ENCODE measurements at places on chromosomes 1 and 21.

DNA sequence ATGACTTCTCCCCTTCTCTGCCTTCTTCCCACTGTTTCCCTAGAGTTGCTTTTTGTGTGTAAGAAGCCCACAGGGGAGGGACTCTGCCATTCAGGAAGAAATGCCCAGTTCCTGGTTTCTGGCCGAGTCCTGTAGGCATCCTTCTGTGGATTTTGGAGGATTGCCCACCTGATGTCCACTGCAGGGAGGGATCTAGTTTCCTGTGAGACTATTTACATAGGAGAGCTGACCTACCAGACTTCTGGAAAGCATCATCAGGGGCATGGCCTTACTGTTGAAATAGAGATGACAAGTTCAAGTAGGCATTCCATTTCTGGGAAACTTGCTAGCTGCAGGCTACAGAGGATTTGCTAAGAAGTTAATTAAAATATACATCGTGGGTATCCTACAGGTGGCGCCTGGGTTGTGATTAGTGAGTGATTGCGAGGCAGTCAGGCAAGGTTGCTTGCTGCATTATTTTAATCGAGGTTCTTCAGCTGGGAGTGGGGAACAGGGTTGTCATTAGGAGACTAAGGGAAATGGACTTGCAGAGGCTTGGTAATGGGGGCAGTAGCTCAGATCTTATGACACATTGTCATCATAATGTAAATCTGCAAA, 148.7 kb downstream of the HHAT start:
- no peak for DNase-seq

GRCh38 chr21:37200641-37201480, 66.3 kb downstream of the VPS26C start:
- DNase-seq, result no peak

- peak; percentile 11 for DNase-seq
Measured at GRCh38 chr1:112636056-112636455, 16.4 kb downstream of the CAPZA1 start.

- DNase-seq, result no peak
Measured at GRCh38 chr1:100730130-100730529, 10.6 kb downstream of the VCAM1 start.

- DNase-seq, result no peak
Measured at GRCh38 chr21:44405091-44405947, 50.0 kb upstream of the LRRC3 start.

DNA sequence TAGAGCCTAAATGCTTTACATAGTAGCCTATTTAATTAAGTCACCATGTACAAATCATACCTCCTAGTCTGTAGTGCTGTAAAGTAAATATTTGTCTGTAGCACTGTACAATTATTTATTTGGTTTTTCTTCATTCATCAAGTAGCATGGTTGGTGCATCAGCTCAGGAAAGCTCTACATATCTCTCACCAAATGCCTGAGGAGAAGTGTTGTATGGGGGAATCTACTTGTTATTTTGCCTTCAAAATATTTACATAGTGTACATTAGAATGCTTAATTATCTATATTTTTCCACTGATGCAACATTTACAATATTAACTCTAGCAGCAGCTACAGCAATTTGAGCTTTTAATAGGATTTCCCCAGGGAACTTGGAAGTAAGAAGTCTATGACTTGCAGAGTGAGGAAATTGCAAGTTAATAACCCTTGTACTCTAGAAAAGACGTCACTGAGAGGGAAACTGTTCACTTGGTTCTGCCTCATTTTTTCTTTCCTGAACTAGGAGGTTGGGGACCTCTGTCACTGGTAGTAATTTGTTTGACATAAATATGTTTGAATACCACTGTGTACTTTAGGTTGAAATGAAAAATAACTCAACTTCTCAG, 207.4 kb downstream of the PDE4B start:
- DNase-seq, result no peak

DNA sequence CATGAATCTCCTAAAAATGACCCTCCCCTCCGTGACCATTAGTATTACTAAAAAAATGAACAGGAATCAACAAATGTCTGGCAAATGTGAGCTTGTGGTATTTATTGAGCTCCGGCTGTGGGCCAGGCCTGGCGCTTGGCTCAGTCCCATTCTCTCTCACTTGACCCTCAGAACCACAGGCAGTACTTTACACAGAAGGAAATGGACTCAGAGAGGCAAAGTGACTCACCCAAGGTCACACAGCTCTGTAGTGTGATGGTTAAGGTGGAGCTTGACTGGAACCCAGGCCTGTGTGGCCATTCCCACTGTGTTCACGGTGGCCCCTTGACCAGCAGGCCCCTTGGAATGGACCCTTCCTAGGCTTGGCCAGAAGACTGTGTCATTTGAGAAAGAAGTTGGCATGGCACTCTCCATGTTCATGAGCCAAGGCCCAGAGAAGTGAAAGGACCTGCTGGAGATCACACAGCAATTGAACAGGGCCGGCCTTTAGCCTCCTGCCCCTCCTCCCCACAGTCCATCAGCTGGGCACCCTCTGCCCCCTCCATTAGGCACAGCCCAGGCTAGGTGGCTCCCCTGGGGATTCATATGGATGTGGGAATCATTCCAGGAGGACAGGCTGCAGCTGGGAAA, 32.1 kb downstream of the FAM151A start:
- DNase-seq, result no peak

GRCh38 chr1:55443175-55443915, 228.2 kb upstream of the USP24 start:
- no peak for DNase-seq

- no peak for DNase-seq
Measured at GRCh38 chr1:226534645-226535044, 13.9 kb upstream of the STUM start.

- DNase-seq, result no peak
Measured at GRCh38 chr1:62509028-62509427, 72.2 kb downstream of the USP1 start.

DNA sequence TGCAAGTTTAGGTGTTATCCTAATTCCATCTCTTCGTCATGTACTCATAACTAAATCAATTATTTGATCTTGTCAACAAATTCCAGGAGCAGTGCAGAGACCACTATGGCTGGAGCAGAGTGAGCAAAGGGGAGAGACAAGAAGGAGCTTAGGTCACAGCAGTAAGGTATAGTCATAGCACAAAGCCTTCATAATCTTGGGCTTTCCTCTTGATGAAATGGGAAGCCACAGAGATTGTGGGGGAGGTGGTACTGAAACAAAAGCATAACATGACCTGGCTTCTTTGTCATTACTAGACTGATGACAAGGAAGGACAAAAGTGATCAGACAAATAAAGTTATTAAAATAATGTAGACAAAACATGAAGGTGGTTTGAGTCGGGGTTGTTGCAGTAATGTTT, 60.1 kb upstream of the PTGS2 start:
- DNase-seq, result peak; percentile 42

GRCh38 chr1:152795686-152796085, 835 bp upstream of the LCE1D start:
- no peak for DNase-seq

DNA sequence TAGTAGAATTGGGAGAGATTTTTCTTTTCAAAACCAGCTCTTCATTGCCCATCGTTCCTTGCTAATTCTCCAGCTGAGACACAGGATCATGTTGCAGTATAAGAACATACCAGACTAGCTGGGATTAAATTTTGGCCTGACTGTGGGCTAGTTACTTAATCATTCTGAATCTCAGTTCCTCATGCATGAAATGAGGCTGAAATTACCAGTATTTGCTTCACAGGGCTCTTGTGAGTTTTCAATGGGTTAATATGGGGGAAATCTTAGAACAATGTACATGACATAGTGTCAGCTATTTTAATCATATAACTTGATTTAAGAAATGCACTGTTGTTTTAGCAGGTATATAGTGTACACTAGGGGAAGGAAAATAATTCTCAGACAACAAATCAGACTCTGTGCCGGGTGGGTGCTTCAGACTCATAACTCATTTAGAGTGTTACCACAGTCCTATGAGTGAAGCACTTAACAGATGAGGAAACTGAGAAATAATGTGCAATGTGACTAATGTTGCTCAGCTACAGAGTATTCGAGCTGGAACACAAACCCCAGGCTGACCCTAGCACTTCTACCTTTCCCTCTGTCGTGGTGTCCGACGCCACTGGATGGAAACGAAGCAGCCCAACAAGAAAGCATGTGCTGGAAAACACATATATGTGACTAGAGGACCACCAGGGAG, 137.6 kb upstream of the SGIP1 start:
- DNase-seq, result peak; percentile 80

- no peak for DNase-seq
Measured at GRCh38 chr1:22289307-22289995, 146.6 kb upstream of the WNT4 start.

DNA sequence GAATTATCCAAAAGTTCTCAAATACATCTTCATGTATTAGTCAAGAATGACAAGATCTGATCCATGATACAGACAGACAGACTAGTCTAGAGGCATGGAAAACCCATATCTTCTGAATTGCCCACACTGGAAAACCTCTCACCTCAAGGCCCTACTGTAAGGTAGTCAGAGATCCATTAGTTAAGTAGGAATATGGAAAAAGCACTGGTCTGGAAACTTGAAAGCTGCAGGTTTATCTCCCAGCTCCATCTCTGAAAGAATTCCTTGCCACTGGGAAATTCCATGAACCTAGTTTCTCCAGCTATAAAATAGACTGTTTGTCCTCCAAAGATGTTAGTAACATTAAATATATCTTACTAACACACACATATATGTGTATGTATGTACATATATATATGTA, 169.2 kb downstream of the AKT3 start:
- DNase-seq, result no peak

DNA sequence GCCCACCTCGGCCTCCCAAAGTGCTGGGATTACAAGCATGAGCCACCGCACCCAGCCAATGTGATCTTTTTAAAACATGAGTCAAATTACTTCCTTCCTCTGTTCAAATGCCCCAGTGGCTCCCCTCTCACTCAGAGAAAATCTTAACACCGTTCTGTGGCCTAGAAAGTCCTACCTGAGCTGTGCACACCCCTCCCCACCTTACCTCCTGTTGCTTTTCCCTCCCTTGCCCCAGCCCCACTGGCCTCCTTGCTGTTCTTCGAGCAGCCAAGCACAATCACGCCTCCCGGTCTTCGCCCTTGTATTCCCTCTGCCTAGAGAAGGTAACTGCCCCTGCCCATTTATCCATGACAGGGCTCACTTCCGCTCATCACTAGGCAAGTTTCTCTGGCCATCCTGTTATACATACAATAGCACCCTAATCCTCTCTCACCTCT, 62.6 kb upstream of the RPL11 start:
- DNase-seq, result peak; percentile 59

DNA sequence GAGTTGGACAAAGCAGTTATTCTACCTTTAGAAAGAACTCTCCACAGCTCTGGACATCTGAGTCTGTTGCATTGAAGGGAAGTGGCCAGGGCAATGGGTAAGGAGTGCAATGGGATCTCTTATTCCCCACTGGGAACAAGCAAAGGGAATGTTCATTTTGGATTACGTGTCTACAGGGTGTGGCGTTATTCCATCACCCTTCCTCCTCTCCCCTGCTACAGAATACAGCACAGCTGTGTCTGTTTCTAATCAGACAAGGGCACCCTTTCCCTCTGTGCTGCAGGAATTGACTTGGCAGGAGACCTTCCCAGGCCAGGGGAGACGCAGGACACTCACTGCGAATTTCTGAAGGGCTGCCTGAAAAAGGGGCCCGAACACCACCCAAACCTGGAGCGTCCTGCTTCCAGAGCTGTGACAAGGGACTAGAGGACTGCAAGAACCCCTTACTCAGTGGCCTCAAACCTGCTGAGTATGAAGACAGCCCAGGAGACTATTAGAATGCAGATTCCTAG, 163.6 kb upstream of the RAB4A start:
- DNase-seq, result no peak

DNA sequence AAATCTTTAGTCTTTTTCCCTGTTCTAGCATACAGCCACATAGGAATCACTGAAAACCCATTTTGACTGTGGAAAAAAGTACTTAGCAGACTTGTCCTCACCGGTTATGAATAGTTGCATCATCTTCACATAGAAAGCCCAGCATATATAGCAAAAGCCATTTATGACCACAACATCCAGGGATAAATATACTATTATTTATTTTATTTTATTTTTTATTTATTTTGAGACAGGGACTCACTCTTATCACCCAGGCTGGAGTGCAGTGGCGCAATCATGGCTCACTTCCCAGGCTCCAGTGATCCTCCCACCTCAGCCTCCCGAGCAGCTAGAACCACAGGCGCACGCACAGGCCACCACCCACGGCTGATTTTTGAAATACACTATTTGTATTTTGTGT, 175.3 kb downstream of the GALNT2 start:
- no peak for DNase-seq

GRCh38 chr1:111742938-111743549, 3.8 kb upstream of the INKA2 start:
- DNase-seq, result no peak

GRCh38 chr1:98881901-98882300, 122.8 kb downstream of the PLPPR5 start:
- no peak for DNase-seq

GRCh38 chr1:111695801-111696200, 43.4 kb downstream of the INKA2 start:
- no peak for DNase-seq

GRCh38 chr1:80534606-80535360, 1266.0 kb upstream of the ADGRL2 start:
- no peak for DNase-seq

DNA sequence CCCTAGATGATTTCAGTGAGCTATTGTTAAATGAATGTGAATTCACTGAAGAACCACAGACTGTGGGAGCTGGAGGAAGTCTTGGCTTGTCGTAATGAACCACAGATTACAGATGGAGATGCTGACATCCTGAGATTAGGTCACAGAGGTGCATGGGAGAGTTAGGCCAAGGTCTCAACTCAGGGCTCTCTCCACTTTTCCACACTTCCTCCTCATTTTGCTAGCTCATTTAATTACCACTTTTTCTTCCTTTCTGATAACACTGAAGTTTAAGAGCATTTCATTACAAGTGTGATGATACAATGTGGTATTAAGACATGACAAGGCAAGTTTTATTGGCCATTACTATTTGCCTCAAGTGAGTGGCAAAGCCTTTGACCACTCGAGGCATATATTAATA, 30.8 kb downstream of the ST6GALNAC3 start:
- DNase-seq, result no peak

DNA sequence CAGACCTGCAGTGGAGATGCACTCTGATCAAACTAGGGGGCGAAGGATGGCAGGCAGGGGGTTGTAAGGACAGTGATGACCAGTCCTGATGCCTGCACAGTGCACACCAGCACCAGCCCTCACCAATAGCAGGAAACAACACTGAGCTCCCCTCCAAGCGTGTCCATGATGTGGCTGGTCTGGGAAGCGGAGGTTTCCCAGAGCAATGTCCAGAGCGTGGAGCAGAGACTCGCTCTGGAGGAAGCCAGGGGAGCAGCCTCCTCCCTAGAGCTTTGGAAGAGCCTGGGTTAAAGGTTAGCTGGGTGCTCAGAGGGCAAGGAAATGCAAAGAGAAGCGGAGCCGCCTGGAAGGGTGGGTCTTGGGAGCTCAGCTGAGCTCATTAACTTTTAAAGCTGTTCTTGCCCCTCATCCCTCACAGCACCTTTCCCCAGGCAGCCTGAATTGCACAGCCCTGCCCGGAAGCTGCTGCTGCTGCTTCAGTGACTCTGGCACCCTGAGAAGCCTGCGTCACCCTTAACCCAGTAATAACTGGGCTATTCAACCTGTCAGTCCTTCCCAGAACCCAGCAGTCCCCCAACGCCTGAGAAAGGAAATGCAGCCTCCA, 162.2 kb upstream of the RAB4A start:
- no peak for DNase-seq

Data from GM12865 (cell line).